ENCODE measurements at places on chromosomes 7 and 10.

- DNase-seq = no peak
These were observed 211.6 kb downstream of the INHBA start for GRCh38 chr7:41491308-41491707.

DNA sequence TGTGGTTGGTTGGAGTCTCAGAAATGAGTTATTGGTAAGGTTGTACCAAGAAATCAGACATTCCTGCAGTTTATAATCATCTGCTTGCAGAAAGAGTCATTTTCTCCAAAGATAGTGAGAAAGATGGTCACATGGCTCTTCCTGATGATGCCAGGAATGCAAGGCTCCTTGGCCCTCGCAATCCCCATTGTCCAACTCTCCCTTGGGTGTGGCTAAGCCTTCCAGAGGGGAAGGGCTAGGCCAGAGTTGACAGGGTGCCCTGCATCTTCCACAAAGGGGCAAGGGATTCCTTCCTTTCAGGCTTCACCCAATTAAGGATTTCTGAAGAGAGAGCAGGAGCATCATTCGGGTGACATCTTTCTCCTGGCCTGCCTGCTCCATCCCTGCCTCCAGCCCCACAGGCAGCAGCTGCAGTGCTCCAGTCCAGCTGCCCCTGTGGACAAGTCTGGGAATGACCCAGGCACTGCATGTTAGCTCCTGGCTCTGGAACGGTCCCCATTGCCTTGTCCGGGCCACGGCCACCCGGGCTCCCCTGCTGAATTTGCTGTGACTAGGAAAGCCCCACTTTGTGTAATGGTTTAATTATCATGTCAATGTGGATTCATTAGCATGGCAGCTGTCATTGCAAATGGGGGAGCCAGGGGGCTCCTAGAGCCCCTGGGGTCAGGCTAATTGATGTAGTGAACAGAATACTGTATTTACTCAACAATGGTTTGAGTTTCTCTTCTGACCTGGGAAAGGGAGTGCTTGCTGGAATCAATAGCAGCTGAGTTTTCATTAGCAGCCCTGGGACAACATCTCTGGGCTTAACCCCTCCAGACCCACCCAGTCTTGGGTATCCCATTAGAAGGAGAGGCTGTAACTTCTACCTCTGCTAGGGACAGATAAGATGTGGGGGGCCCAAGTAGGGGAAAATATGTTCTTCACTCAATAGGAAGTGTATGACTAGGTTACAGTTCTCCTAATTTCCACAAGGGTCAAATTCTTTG, 112.6 kb upstream of the TBX20 start:
- DNase-seq = no peak

GRCh38 chr10:3433988-3434387, 261.4 kb upstream of the PITRM1 start:
- DNase-seq = no peak

DNA sequence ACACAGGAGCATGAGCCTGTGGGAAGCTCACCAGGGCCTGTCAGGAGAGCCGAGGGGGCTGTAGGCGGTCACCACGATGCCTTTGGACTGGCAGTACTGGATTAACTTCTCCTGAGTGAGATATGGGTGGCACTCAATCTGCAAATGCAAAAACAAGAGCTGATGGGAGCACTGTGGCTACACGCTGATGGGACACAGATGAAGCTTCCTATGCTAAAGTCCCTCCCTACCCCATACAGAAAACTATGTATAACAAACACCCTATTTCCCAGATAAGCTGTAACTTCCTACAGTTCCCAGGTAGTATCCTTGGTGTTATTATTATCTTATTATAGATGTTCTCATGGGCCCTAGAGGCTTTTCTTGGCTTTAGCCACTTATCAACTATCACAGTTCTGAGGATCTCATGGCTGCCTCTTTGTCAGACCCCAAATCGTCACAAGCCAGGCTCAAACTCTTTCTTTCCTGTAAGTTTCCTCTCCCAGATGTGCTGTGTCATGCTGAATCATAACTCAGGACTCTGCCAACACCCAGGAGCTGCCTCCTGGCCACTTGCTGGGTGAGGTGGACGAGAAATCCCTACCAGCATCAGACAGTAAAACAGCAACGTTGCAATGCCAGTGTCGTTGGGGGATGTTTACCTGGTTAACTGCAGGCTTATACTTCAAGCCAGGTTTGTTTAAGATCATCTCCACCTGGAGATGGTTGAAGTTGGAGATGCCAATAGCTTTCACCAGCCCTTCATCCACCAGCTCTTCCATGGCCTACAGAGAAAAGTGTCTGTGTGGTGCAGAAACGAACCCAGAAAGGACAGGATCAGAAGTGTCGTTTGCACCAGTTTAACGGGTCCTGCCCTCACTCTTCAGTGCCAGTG, 10.3 kb downstream of the AKR1B1 start:
- no peak for DNase-seq

GRCh38 chr7:4245866-4246470, 436.1 kb upstream of the FOXK1 start:
- DNase-seq = no peak

GRCh38 chr7:28621369-28621841, 209.1 kb downstream of the CREB5 start:
- no peak for DNase-seq

DNA sequence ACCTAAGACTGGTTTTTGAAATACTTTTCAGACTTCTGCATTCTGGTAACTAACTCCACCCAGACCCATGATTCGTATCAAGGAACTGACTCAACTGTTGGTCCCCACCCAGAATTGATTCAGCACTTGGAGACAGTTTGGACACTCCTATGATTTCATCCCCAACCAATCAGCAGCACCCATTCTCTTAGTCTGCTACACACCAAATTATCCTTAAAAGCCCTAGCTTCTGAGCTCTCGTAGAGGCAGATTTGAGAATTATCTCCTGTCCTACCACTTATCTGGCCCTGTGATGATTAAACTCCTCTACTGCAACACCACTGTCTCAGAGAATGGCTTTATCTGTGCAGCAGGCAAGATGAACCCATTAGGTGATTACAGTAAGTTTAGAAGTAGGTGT, 7.7 kb upstream of the GSTO1 start:
- DNase-seq = no peak

GRCh38 chr10:123227706-123228105, 73.5 kb downstream of the BUB3 start:
- no peak for DNase-seq

- DNase-seq = no peak
These were observed 64.4 kb upstream of the EBF3 start for GRCh38 chr10:130028465-130028819.

DNA sequence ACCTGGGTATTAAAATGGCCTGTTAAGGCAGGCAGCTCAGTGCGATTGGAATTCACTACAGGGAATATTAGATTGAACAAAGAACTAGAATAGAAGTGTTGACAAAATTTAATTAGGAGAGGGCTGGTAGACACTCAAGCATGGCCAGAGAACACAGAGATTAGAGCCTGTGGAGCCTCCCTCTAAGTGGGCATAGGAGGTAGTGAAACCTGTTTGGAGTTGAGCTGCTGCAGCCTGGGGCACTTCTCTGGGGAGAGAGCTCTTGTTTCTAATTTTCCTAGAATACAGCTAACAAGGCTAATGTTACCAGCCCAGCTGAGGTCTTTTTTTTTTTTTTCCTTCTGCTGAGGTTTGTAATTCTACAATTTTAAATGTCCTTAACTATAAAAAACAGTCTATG, 46.4 kb downstream of the TMEM168 start:
- DNase-seq = no peak

DNA sequence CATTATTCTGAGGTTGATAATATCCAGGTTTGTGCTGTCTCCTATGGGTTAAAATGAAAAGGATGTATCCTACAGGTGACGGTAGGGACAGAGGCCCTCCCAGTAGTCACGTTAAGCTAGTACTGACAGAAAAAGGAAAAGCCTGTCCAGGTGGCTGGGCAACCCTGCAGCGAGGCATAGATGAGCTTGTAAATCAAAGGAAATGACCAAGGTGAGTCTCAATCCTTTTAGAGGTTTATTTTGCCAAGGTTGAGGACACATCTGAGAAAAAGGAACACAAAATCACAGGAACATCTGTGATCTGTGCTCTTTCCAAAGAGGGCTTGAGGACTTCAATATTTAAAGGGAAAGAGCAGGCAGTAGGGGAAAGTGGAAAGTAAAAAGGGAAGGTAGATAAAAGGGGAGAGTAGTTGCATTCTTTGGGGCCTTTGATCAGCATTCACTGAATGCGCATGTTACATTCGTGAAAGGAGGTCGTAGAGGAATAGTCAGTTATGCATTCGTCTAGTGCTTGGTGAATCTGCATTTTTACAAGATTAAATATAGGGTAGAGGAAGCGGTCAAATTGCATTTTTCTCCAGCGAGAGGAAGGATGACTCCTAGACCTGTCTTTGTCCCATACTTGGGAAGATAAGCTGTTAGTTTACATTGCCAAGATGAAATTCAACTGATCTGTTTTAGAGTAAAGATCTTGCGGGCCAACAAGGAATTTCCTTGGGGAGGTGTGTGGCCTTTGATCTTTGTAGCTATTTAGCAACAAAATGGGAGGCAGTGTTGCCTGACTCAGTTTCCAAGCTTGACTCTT, 884 bp upstream of the GSTO1 start:
- DNase-seq = no peak

DNA sequence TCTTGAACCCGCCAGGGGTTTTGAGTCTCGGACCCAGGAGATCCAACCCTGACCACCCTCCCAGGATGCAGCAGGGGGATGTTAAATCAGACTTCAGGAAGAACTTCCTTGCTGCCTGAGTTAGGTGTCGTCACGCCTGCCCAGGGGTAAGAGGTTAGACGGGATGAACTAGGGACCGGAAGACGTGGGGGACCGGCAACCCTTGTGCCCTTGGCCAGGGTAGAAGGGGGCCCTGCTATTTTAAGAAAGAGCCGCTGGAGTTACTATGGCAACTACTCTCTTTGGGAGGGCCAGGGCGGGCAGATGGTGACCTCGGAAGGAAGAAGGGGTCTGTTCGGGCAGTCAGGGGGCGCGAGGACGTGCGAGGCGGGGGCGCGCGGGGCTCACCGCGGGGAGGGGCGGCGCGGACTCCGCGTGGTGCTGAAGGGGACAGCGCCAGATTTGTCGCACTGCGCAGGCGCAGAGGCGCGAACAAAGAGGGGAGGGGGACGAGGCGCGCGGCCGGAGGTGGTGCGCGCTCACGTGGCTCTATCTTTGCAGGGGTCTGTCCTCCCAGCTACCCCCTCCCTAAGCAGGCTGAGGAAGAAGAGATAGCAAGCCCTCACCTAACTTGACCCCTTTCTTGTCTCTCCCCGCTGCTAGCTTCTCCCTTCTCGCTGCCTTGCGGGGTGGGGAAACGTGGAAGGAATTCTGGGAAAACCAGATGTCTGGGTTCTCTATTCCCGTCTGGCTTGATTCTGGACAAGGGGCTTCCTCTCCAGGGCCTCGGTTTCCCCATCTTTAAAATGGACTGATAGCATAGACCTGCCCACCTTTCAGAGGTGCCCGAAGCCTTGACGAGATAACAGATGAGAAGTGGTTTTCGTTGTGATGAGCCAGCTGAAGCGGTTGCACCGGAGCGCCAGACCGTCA, 940 bp upstream of the PSD start:
- peak; percentile 69 for DNase-seq

GRCh38 chr7:92695308-92696261, 105.4 kb upstream of the FAM133B start:
- DNase-seq = no peak

- DNase-seq = peak; percentile 57
These were observed 23.6 kb downstream of the ST8SIA6 start for GRCh38 chr10:17430647-17431355.

GRCh38 chr7:94374231-94374630, 20.5 kb upstream of the COL1A2 start:
- no peak for DNase-seq

DNA sequence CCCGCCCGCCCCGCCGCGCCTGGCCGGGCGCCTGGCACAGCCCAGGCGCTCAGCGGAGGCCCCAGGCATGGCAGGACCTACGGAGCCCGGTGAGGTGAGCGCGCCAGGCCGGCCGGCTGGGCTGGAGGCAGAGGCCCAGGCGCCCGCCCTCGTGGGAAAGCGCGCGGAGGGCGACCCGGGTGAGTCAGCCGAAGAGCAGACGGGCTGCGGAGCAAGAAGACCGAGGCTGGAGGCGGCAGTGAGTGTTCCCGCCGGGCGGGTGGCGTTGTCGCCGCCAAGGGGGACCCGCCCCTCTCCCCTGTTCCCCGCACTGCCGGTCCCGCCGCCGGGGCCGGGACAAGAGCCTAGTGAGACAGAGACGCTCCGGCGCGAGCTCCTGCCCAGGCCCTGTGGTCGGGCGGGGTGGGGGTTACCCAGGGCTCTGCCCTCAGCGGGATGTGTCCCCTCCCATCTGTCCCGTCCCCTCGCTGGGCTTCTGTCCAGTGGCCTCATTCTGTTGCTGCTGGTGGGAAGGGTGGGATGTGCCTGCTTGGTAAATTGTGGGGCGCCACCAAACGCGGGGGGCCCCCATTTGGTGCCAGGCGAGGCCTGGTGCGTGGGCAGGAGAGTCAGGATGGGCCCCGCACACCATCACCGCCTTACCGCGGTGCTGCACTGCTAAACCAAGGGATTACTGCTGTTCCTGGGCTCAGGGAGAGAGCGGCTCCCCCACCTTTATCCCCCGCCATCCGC, 17.0 kb upstream of the NODAL start:
- no peak for DNase-seq

DNA sequence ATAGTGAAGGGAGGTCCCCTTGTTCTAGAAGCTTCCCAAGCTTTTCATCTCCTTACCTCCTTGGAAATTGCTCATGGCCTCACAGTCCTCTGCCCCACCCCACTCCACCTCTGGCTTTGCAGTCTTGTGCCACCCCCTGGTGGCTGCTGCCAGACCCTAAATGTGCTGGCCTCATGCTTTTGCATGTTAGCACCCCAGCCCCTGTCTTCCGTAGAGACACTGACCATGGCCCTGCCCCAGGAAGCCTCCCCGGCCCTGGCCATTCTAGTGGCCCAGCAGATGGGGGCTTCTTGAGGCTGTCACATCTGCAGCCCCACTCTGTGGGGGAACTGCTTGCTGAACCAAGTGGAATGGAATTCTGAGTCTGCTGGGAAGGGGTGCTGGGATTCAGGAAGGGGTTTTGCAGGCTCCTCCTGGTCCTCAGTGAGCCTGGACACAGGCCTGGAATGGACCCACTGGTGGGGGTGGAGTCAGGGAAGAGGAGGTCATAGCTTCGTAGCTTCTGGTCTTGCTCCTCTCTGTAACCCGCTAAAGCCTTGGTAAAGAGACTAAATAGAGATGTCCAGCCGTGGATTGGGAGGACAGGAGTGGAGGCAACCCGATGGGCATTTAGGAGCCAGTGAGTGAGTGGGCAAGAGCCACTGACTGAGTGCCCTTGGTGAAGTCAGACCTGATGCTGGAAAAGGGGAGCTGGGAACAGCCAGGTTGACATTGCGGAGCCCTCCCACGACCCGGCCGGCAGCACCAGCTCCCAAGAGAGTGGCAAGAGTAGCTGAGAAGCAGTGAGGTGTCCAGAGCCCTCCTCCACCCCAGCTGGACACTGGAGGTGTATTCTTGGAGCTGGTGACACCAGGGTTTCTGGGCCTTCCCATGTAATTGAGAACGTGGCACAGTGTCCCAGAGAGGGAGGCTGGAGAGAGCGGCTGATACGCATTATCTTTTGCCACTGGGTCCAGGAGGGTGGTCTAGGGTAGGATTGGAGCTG, 20.9 kb downstream of the RAMP3 start:
- no peak for DNase-seq

- no peak for DNase-seq
These were observed 31.5 kb upstream of the NRP1 start for GRCh38 chr10:33365871-33366411.

- no peak for DNase-seq
These were observed 26.1 kb downstream of the DIP2C start for GRCh38 chr10:663466-663751.

GRCh38 chr10:30505543-30506298, 71.7 kb downstream of the MAP3K8 start:
- peak; percentile 32 for DNase-seq

GRCh38 chr7:20276705-20277472, 53.8 kb upstream of the ITGB8 start:
- DNase-seq = no peak

GRCh38 chr10:74932648-74933047, 106.2 kb downstream of the KAT6B start:
- no peak for DNase-seq

Measured in putamen (tissue), 1 donor.